Hematopoietic multipotent progenitor cell (in vitro differentiated cells): ENCODE measurements at places on chromosomes 7 and 10.

GRCh38 chr7:27099453-27100370 is 2.8 kb downstream of the HOXA2 start:
- no peak for DNase-seq

DNA sequence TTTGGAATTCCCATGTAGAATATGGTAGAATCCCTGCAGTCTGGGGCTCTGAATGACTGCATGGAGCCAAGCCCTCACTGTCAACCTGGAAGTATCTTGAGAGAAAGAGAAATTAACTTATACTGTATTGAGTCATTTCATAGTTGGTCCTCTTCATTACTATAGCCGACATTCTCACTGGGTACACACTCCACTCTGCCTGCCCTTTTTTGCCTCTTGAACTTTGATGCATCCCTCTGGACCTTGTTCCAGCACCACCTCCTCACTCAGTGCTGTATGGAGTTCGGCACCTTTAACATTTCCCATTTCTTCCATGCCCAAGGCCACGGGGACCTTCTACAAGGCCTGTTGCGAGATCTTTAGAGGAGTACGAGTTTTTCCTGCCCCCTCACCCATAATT is 4.6 kb upstream of the ARHGAP22 start:
- DNase-seq = no peak

DNA sequence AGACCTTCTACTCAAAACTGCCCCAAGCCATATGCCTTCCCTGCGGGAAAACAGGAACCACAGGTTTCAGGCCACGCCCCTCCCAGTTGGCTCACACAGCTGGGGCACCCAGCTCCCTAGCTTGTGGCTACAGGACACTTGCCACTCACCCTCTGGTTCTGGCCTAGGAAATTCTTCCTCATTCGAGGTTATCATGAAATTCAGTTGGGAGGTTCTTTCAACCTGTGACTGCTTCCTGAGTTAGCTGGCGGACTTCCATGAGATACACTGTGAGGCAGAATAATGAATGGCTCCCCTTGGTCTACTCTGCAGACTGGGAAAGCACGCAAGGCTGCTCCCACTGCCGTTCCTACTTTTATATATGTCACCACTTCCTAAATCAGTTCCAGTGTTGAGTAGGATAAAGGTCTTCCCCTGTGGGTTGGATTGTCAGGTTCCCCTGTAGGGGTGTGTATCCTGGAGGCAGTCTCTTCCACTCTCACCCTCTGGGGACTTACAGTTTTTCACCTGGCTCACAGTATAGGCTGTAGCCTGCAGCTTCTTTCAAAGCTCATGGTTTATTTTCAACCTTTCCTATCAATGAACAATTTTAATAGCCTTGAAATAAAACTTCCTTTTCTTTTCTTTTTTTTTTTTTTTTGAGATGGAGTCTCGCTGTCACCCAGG is 37.0 kb downstream of the GPR22 start:
- DNase-seq = no peak

- DNase-seq = no peak
Observed at GRCh38 chr7:137633133-137633532, 213.6 kb downstream of the DGKI start.

DNA sequence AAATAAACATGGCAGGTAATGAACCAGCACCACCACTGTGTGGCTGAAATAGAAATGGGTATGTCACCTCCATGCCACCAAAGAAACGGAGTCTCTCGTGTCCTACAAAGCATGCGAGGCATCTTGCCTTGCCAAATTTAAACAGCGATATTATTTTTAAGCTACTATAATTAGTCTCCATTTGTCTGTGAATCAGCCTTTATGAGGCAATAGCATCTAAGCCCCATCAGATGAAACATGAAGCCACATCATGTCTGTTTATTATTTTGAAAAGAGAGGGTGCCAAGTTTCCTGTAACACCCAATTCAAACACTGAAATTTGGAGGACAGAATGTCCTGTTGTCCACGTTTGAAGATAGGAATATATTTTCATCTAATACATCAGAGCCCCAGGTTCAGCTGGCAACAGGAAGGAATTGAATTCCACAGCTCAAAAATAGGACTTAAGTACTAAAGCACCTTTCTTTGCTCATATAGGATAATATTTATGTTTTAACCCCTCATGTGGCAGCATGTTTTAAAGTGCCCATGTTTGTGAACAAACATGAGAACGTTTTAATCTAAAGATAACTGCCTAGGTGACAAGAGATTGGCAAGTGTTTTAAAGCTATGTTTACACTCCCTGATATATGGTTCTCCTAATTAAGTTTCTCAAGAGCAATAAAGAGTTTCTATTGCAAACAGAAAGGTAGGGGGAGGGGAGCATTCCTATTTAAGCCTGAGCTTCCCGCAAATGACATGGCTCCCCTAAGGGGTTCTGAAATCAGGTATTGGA is 86.8 kb downstream of the SORBS1 start:
- no peak for DNase-seq

- DNase-seq = no peak
Observed at GRCh38 chr10:129809431-129809830, 154.6 kb downstream of the EBF3 start.

GRCh38 chr10:102230264-102230860 is 4.3 kb downstream of the ELOVL3 start:
- DNase-seq = no peak

DNA sequence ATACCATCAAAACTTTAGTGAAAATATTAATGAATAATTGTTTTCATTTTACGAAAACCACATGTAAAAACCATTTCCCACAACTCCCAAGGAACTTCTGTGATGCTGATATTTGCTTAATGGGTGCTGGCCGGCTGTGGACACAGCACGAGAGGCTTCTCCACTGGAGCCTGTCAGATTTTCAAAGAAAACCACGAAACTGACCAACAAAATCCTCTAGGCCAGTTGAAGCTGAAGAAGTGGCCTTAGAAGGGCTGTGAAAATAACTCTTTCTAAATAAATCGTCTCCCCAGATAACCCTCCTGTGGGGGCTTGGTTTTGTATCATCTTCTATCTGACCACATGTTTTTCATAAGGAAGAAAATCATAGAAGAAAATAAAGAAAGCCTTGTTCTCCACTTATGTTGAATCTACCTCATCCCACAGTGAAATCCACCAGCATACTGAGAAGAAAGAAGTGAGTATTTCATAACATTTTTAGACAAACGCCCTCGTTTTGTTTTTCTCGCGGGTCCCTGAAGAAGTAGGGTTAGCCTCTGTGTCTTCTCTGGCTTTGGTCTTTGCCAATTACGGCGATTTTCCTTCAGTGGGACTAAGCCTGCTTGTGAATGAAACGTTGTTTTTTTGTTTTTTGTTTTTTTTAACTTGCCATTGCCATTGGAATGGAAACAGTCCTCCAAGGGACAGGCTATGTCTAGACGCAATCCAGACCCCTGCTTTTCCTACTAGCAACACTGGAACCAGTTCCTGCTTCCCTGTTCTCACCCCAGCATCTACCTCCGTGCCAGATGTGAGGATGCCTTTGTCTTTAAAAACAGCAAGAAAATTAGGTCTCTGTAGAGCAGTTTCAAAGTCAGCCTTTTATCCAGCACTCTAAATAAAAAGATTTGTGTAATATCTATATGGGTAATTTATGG is 123.9 kb downstream of the ADAM12 start:
- DNase-seq = no peak

DNA sequence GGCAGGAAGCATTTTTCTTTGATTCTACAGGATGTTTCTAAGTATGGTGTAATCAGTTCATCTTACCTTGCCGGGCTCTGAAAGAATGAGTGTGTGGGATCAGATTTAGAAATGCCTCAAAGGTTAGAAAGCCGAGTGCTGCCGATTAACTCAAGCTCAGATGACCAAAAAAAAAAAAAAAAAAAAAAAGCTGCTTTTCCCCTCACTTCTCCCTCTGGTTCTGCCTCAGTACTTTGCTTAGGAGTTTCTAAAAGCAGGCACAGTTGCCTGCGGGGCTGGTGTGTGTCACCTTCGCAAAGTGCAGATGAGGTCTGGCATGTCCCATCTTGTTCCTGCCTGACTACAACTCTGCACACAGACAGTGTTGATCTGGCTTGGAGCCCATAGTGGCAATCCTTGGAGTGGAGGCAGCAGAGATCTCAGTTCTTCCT is 47.0 kb downstream of the KIAA1217 start:
- DNase-seq = no peak

GRCh38 chr7:133602291-133602690 is 349.4 kb downstream of the EXOC4 start:
- DNase-seq = no peak

DNA sequence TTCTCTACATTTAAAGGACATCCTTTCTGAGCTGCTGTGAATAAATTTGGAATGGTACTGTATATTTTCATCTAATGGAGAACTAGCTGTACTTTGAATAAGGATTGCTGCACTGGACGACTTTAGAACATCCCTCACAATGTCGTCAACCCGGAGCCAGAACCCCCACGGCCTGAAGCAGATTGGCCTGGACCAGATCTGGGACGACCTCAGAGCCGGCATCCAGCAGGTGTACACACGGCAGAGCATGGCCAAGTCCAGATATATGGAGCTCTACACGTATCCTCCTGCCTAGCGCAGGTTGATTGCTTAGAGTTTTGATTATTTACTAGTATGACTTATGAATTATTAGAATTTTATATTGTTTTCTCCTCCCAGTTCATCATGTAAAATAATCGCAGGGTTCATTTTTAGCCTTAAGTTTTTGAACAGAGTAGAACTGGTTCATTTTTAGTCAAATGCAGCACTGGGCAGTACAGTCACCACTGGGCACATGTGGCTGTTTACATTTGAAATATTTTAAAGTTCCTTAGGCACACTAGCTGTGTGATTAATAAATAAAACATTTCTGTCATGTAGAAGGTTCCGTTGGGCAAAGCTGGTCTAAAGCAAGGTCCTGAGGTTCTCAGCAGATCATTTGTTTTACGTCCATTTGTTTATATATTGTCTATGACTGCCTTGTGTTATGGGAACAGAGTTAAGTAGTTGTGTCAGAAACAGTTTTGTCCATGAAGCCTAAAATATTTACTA is 31.5 kb downstream of the CUL1 start:
- DNase-seq = no peak

GRCh38 chr7:37000511-37000910 is 276.2 kb upstream of the AOAH start:
- no peak for DNase-seq

GRCh38 chr10:130875897-130876472 is 435.5 kb downstream of the TCERG1L start:
- DNase-seq = no peak

GRCh38 chr10:15419279-15419874 is 48.3 kb upstream of the FAM171A1 start:
- DNase-seq = peak; percentile 18

GRCh38 chr10:61822781-61823230 is 78.7 kb upstream of the ARID5B start:
- no peak for DNase-seq

- no peak for DNase-seq
Observed at GRCh38 chr7:24608504-24608903, 35.3 kb downstream of the PALS2 start.

GRCh38 chr10:30705101-30705624 is 75.6 kb upstream of the LYZL2 start:
- peak; percentile 16 for DNase-seq

- no peak for DNase-seq
Observed at GRCh38 chr10:93334181-93334580, 148.0 kb downstream of the MYOF start.

DNA sequence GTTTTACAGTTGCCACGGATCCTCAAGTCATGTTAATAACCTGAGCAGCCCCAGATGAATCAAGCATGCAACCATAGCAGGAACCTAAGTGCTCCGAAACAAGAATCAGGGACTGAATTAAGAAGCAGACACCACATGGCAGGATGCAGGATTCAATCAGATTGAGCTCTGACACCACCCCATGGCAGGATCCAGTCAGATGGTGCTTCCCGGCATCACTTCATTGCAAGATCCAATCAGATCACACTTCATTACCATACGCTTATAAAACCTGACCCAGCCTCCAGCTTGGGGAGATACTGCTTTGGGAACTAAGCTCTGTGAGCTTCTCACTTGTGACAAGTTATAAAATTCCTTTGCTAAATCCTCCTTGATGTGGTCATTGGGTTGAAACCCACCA is 55.3 kb downstream of the ABCB4 start:
- no peak for DNase-seq

DNA sequence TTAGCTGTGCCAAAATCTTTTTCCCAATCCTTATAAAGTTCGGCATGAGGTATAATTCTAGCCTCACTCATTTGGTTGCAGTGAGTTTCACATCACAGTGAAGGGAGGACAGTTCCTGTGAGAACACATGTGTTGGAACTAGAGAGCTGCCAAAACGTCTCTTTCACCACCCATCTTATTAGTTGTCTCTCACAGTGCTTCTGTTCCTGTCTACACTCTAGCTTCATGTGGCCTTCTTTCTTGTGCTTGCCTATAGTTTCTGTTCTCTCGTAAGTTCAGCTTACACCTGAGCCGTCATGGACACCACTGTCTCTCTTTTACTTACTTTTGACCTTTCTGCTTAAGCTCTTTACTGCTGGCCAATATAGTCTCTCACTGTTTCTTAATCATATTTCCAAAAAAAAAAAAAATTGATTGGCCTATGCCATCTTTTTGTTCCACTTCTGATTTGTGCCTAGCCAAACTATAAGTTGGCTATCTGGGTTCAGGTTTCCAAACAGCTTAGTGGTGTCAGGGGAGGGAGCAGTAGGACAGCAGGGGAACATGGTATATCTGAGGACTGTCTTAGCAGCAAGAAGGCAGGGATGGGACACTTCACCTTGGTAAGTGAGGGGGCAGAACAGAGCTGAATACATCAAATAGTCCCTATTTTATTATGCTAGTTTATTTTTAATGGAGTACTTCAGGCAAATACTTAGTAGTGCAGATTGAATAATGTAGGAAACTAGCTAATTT is 38.0 kb downstream of the ZNRF2 start:
- DNase-seq = peak; percentile 15

- no peak for DNase-seq
Observed at GRCh38 chr7:33559324-33559710, 346.0 kb upstream of the BMPER start.

GRCh38 chr10:121668314-121669027 is 70.2 kb upstream of the FGFR2 start:
- no peak for DNase-seq

- DNase-seq = no peak
Observed at GRCh38 chr7:135934651-135935050, 42.5 kb downstream of the MTPN start.

GRCh38 chr7:70341446-70341845 is 743.2 kb downstream of the AUTS2 start:
- DNase-seq = no peak
